ENCODE measurements at places on chromosomes 2 and 18. TPM values are rescaled to one million over a fixed set of nuclear protein-coding genes. Genes with fewer than 3 reads are reported as not detected.

DNA sequence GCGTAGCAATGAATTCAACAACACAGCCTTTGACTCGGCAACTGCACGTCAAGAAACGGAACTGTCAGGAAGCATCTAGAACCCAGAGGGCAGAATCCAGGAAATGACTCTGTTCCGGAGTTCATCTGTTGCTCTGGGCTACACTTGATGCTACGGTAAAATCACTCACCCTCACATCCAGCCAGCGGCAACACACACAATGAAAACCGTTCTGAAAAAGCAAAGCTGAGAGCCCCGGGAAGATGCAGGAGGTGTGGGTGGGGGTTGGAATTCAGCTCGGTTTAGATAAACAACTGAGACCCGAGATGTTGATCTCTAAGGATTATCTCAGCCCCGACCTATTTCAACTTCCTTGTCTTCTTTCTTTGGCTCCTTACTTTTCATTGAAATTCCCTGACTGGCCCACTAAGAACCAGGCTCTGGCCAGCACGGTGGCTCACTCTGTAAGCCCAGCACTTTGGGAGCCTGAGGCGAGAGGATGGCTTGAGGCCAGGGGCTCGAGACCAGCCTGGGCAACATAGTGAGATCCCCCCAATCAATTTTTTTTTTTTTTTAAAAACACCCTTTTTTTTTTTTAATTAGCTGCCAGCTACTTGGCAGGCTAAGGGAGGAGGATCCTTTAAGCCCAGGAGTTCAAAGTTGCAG lies 13.3 kb upstream of the RAB17 start:
- DNase-seq: peak; percentile 87

- DNase-seq: no peak
Observed at GRCh38 chr18:51236225-51236624, 38.7 kb upstream of the MEX3C start.

DNA sequence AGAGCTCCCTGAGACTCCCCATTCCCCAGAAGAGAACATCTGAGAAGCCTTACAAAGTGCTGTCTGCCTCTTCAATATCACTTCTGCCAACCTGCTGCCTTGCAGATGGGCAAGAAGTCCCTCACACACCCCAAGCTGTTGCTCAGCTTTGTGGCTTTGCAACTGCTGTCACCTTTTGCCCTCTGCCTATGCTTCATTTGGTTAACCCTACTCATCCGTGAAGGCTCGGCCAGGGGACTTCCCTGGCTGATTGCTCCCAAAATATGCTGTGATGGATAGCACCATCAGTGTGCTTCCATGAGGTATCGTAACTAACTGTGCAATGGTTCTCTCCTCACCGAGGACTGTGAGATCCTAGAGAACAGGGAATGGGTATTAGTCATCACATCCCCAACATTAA lies 88.9 kb upstream of the CYP1B1 start:
- DNase-seq: no peak

DNA sequence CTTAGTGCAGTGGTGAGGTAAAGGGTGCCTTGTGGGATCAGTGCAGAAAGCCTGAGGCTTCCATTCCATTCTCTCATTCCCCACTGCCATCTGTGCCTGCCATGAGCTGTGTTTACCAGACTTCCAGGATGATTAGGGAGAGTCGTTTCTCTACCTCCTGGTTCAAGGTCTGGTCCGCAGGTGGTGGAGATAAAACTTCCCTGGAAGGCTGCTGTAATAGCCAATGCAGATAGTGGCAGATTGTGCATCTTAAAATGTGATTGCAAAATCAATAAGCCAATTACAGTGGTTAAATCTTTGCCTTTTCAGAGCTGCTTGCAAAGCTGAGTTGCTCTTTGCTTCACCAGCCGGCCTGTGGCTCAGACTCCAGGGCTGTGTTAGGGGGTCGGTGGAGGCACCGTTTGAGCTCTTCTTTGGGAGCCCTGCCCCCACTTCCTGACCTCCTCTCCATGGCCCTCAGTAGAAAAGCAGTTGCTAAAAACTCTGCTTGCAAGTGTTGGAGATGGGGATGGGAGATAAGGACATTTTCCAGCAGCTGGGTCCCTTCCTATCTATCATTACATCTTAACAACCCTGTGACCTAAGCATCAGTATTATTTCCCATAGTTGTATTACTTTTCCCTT lies 95.2 kb upstream of the HS6ST1 start:
- DNase-seq: no peak

The CRYBA2 gene
- total RNA-seq: not detected

- DNase-seq: no peak
Observed at GRCh38 chr2:46871976-46872381, 43.6 kb downstream of the MCFD2 start.

DNA sequence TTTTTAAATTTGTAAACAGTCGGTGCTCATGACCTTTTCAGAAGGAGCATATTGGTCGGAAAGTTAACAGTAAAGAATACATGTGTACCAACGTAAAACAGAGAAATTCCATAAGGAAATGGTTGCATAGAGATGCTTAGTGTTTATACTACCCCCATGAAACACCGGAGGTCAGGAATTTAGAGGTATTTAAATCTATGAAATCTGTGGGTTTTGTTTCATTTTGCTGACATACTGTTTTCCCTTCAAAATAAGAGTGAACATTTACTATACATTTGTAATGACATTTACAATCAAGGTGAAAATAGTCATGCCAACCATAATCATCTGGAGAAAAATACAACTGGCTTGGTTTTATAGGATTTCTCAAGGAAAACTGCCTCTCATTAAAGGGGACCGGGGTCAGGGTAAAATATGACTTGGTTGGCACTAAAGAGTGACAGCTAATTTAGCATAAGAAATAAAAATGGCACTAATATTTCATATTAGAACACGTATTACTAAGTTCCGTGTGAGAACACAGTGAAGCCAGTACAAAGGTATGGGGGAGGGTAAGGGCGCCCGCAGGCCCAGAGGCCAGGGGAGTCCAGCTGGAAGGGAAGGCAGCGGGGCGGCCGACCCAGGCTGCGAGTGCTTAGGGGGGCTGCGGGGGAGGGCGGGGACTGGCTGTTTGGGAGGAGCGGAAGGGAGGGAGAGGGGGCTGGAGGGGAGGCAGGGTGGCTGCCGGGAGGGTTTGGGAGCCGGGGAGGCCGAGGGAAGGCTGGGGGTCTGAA lies 1.1 kb upstream of the RNU4ATAC start:
- DNase-seq: no peak

DNA sequence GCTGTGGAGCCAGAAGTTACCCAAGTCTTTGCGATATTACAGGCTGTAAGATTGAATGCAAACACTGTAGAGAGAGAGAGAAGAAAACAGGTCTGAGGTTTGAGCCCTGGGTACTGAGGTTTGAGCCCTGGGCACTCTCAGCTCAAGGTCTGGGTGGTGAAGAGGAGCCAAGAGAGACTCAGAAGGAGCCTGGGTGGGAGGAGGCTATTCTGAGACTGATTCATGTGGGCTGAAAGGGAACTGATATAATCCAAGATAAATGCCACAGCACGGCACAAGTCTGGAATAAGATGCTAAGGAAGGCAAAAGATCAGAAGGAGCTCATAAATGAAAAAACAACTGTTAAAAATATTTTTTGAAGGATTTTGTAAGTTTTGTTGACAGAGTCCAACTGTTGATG lies 407.6 kb upstream of the HS6ST1 start:
- no peak for DNase-seq

Measured in B cell (primary cell).